ENCODE measurements at places on chromosomes 16 and 17.

- no peak for DNase-seq
Observed at GRCh38 chr16:1706386-1707192, 594 bp downstream of the MAPK8IP3 start.

DNA sequence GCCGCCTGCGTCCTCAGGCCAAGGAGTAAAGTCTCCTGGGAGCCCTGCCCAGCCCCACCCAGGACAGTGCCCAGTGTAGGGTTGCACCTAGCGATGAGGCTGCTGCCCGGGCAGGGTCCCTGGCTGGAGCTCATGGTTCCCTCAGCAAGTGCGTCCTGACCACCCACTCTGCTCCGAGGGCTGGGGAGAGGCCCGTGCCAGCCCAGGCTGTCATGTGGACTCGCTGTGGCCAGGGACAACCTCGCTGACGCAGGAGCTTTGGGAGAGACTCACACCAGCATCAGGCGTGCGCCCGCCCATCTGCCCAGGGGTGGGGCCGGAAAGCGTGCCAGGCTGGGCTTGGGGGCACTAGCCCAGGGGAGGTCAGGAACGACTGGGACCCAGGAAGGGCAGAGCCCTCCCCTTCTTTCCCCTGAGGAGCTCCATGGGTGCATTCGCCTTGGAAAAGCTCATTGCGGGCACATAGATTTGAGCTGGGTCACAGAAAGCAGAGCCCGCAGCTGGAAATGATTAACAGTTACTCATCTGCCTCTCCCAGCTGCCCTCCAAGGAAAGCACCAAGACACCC, 19.7 kb downstream of the DPEP1 start:
- peak; percentile 36 for DNase-seq

DNA sequence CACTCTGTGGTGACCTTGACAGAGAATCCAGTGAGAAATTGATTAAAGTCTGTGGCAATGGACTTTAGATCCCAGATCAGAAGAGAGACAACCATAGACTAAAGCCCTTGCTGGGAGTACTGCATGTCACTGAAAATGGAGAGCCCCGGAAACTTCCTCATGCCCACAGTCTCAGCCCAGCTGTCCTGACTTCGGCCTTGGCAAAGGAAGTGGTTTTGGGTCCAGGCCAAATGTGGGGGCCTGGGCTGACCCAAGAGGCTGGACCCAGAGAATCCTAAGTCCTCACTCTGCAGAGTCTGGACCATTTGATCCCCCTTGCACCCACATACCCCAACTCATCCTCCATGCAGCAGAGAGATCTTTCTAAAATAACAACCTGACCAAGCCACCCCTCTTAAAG, 4.7 kb upstream of the BEAN1 start:
- DNase-seq = no peak

- DNase-seq = no peak
Observed at GRCh38 chr17:33968350-33969044, 286.6 kb upstream of the CCL2 start.

DNA sequence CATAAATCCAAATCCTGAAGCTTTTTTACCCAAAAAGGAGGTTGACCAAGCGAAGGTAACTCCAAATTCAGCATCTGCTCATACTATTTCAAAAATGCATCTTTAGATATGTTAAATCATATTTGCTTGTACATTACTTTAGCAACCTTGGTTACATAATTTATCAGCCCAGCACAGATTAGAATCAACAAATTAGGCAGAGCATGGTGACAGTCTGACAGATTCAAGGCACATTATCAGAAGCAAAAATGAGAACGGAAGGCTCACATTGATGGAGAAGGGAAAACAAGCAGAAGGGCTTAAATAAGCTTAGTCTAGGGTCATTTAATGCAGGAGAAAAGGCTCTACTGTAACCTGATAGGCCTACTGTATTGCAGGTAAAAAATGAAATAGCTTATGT, 3.9 kb upstream of the KCNJ2 start:
- no peak for DNase-seq

GRCh38 chr17:75289832-75290337, 652 bp upstream of the SLC25A19 start:
- no peak for DNase-seq

GRCh38 chr17:68200689-68201417, 47.0 kb upstream of the AMZ2 start:
- DNase-seq = peak; percentile 13

DNA sequence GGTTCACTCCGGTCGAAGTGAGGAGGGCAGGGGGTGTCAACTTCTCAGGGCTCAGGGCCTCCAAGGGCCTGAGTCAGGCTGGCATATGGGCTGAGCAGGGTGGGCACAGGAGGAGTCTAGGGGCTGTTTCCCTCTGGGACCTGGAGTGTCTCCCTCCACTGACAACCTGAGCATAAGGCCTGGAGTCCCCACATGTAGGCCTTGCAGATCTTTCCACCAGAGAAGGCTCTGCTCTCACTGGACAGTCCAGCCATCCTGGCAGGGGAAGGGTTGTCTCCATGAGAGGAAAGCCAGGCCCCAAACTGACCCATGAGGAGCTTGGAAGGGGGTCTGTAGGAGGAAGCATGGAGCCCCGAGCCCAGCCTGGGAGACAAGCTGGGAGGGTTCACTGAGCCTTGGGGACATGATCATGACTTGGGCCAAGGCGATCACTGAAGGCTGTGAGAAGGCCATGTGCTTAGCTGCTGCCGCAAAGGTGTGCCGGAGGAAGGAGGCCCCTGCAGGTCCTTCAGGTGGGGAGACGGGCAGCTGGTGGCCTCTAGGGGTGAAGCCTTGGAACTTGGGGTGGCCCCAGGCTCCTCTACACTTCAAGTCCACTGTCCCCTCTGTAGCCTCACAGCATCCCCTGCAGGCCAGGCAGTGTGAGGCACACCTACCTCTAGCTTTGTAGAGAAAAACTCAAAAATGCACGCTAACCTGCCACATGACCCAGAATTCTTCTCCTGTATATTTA, 9.9 kb downstream of the CMTM2 start:
- DNase-seq = no peak

- DNase-seq = peak; percentile 9
Observed at GRCh38 chr16:82506692-82507670, 119.8 kb upstream of the CDH13 start.

GRCh38 chr16:31833047-31833446, 40.6 kb upstream of the ZNF267 start:
- DNase-seq = no peak

- peak; percentile 65 for DNase-seq
Observed at GRCh38 chr17:28925912-28926365, 23.1 kb upstream of the DHRS13 start.

GRCh38 chr16:2486645-2487516, 12.0 kb downstream of the TBC1D24 start:
- DNase-seq = no peak

- no peak for DNase-seq
Observed at GRCh38 chr16:58464047-58464915, 35.7 kb upstream of the NDRG4 start.

DNA sequence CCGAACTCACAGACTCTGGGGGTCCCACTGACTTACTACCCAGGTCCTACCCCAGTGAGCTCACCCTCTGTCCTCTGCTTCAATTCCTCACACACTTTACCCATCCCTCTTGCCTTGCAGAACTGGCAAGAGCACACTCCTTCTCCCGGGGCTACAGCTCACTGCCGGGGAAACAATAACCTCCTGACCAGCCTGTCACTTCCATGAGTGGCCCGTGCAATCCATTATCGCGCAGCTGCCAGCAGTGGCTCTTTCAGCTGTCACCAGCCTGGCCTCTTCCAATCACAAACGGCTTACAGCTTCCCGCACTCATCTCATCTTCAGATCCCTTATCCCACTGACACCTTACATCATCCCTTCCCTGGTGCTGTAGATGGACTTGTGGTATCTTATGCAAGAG, 79.5 kb downstream of the CPPED1 start:
- no peak for DNase-seq

DNA sequence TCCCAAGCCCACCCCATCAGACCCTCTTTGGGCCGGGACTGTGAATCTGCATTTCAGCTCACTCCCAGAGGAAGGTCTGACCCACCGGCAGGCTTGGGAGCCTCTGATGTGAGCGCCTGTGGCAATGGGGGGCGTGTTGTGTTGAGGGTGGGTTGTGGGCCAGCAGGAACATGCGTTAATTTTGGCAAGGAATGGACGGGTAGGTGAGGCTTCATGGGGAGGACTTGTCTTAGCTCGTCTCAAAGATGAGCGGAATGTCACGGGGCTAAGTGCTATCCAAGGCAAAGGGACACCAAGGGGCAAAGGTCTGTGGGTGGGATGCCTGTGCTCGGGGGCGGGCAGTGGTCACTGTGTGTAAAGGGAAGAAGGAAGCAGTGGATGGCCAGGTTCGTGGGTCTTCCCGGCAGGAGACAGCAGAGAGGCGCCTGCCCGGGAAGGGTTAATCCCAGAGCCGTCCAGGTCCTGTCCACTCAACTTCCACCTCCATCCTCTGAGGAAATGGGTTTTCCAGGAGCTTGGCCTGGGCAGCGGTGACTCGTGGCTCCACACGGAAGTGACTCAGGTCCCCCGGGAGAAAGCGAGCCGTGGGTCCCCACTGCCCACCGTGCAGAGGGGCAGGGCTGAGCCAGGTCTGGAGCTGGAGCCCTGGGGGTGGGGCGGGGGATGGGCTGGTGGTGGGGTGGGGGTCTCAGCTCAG, 17.4 kb downstream of the ADGRG1 start:
- no peak for DNase-seq

DNA sequence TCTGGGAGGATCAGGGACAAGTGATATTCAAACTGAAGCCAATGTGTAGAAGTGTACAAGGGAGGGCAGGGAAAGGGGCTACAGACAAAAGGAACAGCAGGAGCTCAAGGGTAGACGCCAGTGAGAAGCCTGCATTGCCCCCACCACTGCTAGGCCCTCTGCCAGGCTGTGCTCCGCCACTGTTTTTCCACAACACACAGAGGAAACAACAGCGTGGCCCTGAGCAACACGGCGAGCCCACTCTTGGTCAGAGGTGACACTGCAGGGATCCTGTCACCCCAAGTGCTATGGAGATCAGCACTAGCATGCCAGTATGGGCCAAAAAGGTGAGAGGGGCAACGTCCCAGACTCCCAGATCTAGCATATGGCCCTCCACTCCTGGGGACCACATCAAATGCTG, 23.4 kb downstream of the MYO18A start:
- no peak for DNase-seq
